Foreskin keratinocyte (primary cell): ENCODE measurements at places on chromosomes 12 and 14.

GRCh38 chr12:64625243-64626077, 15.2 kb downstream of the RASSF3 start:
- peak; percentile 84 for DNase-seq

DNA sequence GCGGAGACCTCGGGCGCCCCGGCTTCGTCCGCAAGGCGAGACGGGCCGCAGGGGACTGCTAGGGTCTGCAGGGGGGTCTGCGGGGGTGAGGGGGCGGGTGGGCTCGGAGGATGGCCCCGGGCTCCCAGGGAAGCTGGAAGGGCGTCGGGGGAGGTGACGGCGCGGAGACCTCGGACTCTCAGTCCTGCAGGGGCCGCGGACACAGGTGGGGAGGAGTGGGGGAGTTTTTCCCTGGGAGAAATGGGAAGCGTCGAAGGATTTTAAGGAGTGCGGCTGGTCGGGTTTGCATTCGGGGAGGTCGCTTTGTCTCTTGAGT, 25.9 kb downstream of the ZBTB42 start:
- DNase-seq = no peak

DNA sequence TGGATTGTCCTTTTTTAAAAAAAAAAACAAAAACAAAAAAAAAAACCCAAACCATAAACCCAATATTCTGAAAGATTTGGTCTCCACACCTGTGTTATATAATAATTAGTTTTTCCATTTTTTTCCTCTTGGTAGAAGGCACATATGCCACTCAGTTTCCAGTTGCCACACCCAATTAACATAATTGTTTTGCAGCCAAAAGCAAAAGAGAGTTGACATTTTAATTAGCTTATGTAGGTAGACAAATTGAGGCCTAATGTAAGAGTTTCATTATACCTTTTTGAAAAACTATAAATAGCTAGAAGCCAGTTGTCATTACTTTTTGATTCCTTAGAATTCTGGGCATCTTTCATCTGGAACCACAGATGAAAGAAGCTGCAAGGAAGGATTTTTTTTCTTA, 21.0 kb downstream of the PTPN11 start:
- no peak for DNase-seq

GRCh38 chr14:99971941-99972747, 93.1 kb upstream of the EVL start:
- DNase-seq = no peak

GRCh38 chr14:101029668-101030290, 126.3 kb upstream of the RTL1 start:
- DNase-seq = no peak
